ENCODE measurements at places on chromosomes 5 and 9.

- DNase-seq, result no peak
Measured at GRCh38 chr9:91075279-91075678, 273.7 kb downstream of the SYK start.

GRCh38 chr5:138488481-138488945 is 23.2 kb downstream of the EGR1 start:
- no peak for DNase-seq

GRCh38 chr5:33595303-33595702 is 154.5 kb downstream of the TARS1 start:
- DNase-seq, result no peak

DNA sequence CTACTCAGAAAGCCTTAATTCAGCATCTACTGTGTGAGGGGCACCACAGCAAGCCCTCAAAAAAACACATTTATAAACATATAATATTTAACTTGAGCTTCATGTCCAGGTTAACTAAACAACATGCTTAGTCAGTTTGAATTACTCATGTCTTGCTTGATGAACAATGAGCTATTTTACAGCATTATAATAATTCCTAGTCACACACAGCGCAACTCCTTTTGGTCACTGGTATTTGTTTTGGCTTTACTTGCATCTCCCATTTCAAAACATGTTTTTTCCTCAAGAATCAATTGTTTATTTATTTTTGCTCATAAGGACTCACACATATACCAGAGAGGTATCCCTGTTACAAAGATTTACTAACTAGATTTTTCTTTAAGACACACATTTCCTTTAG is 616.7 kb upstream of the DAB2 start:
- DNase-seq, result no peak

DNA sequence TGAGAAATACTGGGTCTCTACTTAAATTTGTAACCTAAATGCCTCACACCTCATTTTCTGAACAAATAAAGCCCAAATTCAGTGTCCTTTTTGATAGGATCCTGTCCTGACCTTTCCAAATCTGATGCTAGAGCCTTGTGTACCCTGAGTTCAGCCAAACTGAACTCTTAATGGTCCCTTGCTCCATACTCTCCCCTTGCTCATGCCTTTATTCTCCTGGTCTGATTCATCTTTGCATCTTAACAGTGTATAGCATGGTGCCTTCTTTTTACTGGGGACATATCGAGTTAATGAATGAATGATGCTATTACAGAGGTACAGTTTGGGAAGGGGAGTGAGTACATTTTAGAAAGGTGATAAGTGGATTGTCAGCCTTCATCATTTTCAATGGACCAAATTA is 9.2 kb downstream of the NSD1 start:
- DNase-seq, result no peak
